IPS DF 6.9 (cell line): ENCODE measurements at places on chromosomes 7 and 10.

- no peak for DNase-seq
These were observed 76.5 kb upstream of the PPP1R3C start for GRCh38 chr10:91709394-91709798.

GRCh38 chr10:24938525-24938924, 13.9 kb downstream of the PRTFDC1 start:
- DNase-seq = no peak

DNA sequence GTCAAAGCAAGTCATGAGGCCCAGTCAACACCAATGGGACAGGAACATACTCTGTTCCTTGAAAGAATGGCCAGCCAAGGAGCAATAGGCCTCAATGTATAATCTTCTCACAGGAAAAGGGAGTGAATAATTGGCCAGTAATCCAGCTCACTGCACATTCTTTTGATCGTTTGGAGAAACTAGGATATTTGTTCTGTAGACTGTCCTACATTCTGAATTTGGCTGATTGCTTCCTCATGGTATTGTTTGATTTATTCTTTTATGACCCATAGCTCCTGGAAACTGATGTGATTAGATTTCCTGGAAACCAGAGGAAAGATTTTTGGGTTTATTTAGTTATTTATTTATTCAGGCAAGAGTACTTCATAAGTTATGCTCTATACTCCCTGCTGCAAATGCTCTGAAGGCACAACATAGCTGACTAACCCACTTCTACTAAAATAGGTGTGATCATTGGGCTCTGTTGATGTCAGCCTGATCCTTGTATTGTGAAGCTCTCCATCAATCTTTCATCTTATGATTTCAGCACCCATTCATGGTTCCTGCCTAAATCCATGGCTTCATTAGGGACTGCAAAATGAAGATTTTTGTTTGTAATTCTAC, 745.2 kb downstream of the SUGCT start:
- no peak for DNase-seq

- DNase-seq = no peak
These were observed 222.3 kb downstream of the GRID1 start for GRCh38 chr10:86144301-86144700.

GRCh38 chr10:29470355-29470705, 164.4 kb downstream of the SVIL start:
- peak; percentile 29 for DNase-seq

DNA sequence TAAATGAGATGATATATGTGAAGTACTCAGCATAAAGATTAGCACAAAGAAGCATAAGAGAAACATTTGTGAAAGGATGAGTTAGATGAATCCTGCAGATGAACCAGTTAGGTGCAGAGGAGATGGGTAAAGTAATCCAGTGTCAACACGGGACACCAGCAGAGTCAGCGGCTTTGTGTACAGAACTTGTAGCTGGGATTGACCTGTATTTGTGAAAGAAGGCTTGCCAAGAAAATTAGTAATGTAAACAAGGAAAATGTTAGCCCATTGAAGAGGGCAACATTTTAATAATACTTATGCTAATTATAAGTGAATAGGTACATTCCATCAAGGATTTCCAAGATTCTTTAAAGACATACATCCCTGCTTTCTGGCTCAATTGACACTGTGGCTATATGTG, 255.7 kb downstream of the PTEN start:
- DNase-seq = no peak

- no peak for DNase-seq
These were observed 6.6 kb upstream of the DLX6 start for GRCh38 chr7:96998744-96999143.

DNA sequence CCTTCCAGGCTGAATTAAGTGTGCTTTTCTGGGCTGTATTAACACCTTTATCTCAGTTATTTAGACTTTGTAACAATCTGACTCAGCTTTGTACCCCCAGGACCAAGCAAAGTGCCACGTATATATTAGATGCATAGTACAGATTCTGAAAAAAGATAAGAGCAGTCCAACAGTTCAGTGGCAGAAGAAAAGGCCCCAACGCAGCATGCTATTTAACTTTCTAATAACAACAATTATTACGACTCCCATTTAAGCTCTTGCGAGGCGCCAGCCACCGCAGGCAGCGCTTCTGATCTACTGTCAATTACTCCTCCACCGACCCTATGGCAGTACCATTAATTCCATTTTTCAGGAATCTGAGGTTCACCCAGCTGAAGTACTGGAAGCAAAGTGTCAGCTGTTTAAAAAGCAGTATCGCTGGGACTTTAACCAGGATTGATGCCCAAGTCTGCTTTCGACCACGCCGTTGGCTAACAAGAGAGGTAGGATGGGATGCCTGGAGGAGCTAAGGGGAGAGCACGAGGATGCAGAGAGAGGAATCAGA, 638 bp downstream of the LIPA start:
- DNase-seq = no peak

DNA sequence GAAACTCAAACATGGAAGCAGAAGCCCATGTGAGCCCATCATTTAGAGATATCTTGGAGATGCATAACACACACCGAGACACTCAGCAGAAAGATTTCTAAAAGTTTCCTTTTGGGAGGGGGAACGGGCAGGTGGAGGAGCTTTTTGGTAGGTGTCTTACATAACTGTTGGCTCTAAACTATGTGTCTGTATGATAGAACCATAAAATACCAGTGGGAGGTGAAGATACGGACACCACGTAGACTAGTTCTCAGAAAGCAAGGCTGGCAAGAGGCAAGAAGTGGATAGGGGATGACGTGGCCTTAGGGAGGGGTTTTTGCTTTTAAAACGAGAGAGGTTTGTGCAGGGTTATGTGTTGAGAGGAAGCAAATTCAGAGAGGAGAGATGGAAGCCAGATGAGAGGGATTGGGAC, 36.5 kb downstream of the IL15RA start:
- no peak for DNase-seq

GRCh38 chr10:119250641-119251314, 43.4 kb downstream of the GRK5 start:
- no peak for DNase-seq

- no peak for DNase-seq
These were observed 333.8 kb downstream of the ABCA13 start for GRCh38 chr7:48505051-48505450.
